ENCODE measurements at places on chromosomes 5 and 9.

GRCh38 chr9:137574192-137574591 is 4.5 kb downstream of the DPH7 start:
- DNase-seq = no peak

- DNase-seq = no peak
These were observed 58.6 kb downstream of the SLIT3 start for GRCh38 chr5:169242175-169242848.

DNA sequence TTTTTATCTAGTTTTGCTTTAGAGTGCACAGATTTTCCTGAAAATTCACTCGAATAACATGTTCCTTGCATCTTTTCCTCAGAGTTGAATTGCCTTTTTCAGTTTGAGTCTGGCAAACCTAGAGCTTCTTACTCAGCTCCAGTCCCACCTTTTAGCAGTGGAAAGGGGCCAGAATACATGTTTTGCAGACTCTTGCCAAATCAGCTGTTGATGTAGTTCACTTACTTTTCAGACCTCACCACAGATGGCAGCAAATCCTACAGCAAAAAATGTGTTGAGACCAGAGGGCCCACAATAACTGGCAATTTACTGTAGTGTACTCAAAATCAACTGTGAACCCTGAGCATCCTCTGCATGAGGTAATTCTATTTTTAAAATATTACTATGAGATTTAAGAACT is 545.2 kb upstream of the ACO1 start:
- DNase-seq = peak; percentile 44

DNA sequence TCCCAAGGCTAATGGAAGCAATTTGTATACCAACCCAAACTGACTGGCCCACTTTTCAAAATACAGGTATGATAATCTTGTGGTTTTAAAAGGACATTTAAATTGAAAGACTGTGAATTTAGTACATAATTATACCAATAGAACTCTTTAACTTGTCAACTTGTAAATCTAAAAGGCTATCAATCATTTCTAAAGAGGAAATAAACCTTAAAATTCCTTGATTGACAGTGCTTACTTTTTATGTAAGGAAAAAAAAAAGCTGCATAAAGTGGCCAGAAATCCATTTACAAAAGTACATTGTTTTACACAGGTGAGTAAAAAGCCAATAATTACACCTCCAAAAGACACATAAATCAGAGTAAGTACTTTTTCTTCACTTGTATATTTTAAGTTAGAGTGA is 367.4 kb downstream of the EBF1 start:
- DNase-seq = no peak

GRCh38 chr5:51414516-51414915 is 31.3 kb downstream of the ISL1 start:
- no peak for DNase-seq

- DNase-seq = no peak
These were observed 147.2 kb upstream of the MOCS2 start for GRCh38 chr5:53256746-53257145.

GRCh38 chr5:140035881-140036280 is 7.2 kb downstream of the NRG2 start:
- DNase-seq = no peak

GRCh38 chr5:122165559-122166078 is 36.3 kb downstream of the ZNF474 start:
- DNase-seq = peak; percentile 87

GRCh38 chr5:147037515-147038205 is 159.1 kb upstream of the PPP2R2B start:
- DNase-seq = peak; percentile 79

DNA sequence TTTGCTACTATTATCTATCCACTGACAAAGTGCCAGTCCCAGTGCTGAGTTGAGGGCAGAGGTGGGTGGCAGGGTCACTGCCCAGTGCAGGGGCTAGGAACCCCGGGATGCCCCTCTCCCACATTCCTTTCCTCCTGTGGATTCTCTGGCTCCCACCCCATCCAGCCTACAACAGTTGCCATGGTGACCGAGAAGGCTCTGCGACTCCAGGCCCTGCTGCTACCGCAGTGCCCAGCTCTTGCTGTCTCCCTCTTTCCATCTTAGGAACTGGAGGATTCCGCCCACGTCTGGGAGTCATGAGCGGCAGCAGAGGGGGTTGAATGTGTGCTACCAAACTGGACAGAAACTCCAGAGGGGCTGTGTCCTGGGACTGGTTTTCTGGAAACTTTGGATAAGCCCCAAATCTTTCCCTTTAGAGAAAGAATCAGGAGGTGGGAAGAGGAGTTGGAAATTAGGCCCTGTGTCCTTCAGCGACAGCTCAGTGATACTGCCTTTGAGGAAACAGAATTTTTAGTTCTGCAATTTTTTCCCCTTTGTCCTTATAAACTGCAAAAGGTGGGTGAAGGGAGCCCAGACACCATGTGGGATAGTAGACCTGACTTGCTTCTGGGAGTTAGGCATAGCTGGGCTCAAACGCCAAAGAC is 20.7 kb upstream of the C5orf47 start:
- DNase-seq = no peak

DNA sequence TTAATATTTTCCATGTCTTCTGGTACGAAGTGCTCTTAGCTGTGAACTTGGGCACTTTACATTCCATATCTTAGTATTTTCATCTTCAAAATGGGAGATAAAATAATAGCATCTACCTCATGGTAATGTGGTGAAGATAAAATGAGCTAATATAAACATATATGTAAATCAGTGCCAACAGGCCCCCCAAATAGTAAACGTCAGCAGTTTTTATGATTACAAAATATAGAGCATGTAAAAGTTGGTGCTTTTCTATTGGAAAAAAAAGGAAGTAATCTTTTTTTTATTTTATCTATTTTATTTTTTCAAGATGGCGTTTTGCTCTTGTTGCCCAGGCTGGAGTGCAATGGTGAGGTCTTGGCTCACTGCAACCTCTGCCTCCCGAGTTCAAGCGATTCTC is 291.1 kb upstream of the PRDM9 start:
- DNase-seq = no peak

DNA sequence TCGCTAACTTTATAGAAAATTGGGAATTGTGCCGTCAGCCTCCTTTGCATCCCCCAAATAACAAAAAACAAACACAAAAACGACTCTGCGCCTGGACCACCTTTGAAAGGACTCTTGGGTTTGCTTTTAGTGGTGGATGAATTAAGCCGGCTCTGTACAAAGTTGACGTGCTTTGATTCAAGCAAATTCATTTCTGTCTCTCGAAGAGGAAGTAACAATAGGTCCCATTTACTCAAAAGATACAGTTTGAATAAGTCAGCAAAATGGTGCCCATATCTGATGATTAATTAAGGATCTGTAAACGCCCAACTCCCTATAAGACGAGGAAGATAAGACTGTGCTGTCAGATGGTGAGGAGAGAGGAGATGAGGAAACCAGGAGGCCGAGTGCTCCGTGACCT is 67.8 kb downstream of the AK8 start:
- DNase-seq = no peak

DNA sequence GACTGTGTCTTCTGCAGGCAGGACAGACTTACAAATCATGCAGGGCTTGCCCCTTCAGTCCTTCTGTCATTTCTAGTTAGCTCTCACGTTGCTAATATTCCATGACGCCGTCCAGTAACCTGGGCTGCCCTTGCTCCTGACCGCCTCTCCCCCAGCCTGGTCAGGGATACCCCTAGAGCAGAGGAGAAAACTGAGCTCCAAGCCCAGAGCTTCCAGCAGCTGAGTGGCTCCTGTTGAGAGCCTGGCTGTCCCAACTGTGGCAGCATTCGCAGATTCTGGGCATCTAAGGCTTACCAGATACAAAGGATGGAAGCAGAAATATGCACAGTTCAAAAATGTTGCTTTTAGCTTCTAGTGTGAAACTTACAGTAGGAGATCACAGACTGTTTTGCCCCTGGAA is 185.2 kb downstream of the CD180 start:
- DNase-seq = no peak

DNA sequence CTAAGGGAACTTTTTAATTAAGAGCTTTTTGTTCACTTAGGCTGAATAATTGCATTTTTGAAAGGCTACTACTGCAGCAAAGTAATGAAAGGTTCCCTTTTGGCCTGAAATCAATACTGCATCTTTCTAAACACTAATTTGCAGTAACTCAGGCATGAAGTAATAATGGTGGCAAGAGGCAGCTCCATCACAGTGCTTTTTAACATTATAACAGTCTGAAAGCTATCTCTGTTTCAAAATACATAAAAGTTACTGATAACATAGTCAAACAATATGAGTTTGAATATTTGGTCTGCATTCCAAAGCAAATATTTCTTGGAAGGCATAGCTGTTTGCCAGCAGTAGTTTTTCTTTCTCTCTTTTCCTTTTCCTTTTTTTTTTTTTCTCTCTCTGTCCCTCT is 113.4 kb downstream of the FBN2 start:
- no peak for DNase-seq

- DNase-seq = peak; percentile 40
These were observed 35.2 kb downstream of the MARVELD2 start for GRCh38 chr5:69450116-69450515.

DNA sequence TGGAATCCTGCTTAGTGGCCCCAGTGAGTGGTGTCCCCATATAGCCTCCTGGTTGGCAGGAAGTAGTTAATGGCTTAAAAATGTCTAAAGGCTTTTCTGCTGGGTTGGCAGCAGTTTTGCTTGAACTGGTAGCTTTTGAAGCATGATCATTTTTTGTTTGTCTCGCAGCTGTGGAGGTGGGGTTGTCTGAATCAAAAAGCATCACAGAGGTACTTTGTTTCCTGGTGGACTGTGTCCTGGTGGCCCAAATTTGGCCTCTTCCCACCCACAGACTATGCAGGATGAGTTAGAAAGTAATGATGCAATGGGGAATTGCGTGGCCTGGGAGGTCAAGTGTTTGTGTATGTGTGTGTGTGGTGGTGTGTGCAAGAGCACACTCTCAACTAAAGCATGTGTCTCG is 322.7 kb downstream of the ARHGEF28 start:
- no peak for DNase-seq

- DNase-seq = peak; percentile 99
These were observed 10.4 kb upstream of the SPINK4 start for GRCh38 chr9:33229359-33230114.

DNA sequence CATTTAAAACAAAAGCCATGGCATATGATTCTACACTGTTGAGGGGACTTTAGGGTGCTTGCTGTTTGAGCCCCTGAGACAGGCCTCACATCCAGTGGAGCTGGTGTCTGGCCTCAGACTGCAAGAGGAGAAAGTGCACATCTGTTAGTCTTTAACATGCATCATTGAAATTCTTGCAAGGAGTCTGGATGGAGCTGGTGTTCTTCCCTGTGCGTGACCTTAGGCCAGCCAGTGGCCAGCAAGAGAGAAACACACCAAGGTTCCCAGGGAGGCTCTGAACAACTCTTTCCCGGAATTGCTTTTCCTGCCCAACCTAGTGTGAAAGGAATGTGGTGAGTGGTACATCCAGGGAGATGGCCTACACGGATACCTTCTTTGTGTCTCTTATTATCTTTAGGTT is 282.8 kb upstream of the TNC start:
- DNase-seq = no peak

GRCh38 chr5:6319116-6319515 is 59.2 kb downstream of the MED10 start:
- no peak for DNase-seq

GRCh38 chr5:74938250-74938933 is 72.2 kb upstream of the FAM169A start:
- no peak for DNase-seq

- DNase-seq = no peak
These were observed 569 bp downstream of the GALT start for GRCh38 chr9:34647084-34647403.

DNA sequence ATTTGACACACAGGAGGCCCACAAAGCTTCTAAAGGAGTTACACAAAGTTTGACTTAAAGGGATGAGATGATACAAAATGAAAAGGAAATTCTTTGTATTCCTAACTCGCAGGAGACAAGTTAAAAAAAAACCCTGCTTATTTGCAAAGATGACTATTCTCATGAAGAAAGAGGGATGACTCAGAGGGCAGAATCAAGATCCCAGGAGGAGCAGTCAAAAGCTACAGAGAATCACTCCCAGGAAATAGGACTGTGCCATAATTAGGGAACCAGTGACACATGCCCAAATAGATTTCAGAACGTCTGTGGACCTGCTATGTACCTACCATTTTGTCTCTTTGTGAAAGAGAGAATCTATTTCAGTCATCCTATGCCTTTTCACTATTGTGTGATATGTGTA is 103.5 kb upstream of the ARRDC3 start:
- DNase-seq = peak; percentile 8

DNA sequence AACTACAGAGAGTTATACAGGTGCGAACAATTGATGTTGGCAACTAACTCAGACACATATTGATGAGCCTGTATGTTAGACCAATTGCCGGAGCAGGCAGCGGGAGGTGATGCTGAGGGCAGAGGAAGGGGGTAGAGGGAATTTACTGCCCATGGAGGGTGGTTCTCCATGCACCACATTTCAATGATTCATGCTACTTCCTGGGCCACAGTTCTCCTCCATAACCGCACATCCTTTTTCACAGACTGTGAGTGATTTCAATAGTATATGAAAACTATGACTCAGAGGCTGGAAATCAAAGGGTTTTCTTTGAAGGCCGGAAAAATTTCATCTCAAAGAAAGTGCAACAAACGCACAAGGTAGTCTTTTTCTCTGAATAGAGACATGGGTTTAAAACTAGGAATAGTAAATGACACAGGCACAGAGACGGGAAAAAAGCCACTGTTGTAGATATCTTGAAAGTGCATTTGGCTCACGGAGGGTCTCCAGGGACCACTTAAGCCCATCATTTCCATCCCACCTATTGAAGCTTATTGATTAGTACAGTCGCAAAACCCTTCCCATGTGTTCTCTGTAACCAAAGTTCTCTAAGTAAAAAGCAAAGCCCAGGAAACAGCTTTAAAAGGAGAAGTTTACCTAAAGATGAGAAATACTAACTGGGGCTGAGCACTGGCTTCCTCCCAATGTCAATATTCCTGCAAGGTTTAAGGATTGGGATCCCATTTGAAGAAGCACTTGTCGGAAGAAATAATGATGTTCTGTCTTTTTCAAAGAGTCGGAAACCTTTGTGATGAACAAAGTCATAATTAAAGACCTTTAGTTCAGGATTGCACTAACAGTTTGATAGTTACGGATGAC is 28.0 kb upstream of the ADAM19 start:
- DNase-seq = no peak

- peak; percentile 43 for DNase-seq
These were observed 1.2 kb downstream of the TTC33 start for GRCh38 chr5:40754381-40755092.

- no peak for DNase-seq
These were observed 148.9 kb downstream of the RXRA start for GRCh38 chr9:134475011-134475790.

- DNase-seq = no peak
These were observed 17.1 kb downstream of the IGIP start for GRCh38 chr5:140142856-140143255.

- no peak for DNase-seq
These were observed 42.0 kb downstream of the SHB start for GRCh38 chr9:38026840-38027527.

- DNase-seq = no peak
These were observed 79.4 kb downstream of the NXNL2 start for GRCh38 chr9:88614359-88614758.

GRCh38 chr5:101686536-101687157 is 609.4 kb downstream of the SLCO4C1 start:
- no peak for DNase-seq

- DNase-seq = no peak
These were observed 428 bp downstream of the C5orf52 start for GRCh38 chr5:157671592-157672330.

Data from DMS53 (cell line).